Activated B cell treated with CpG ODN at 0.5 μM for 24 hours (primary cell): ENCODE measurements at places on chromosomes 4 and X.
A peak's percentile ranks its signal among the peaks of the same experiment; 100 is the strongest.

DNA sequence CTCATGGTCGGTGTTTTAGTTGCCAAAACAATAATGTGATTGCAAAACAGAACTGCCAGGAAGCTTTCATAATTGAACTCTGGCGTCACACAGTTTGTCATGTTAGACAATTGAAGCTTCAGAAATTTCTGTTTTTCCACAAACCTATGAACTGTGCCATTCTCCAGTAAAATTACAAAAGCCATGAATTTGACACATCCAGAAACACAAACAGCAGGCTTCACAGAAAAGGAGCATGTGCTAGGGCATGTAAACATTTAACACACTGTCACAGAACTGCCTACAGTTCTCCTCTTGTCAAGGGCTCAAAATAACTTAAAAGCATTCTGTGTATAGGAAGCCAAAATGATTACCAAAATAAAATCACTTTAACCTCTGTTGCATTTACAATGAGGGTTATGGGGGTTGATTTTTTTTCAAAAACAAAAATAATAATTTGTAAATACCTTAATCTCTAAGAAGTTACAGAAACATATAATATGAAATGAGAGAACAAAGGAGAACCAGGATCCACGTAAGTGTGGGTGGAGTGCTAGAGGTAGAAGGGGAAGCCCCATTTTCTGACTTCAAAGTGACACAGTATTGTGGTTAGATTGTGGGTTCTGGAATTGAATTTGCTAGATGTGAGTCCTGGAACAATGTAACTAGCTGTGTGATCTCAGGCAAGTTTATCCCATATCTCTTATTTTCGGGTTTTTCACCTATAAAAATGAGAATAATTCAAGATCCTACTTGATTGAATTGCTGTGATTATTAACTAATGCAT is 295.0 kb downstream of the CENPC start:
- H3K27ac ChIP-seq = no peak overlapping the region
- DNase-seq = no peak
- no peaks in the 10 kb centered on the region for H3K27me3 ChIP-seq

GRCh38 chr4:105145903-105146275 is 787 bp upstream of the TET2 start:
- peak; percentile 48 for DNase-seq
- peak overlapping the region; percentile 87 for H3K27ac ChIP-seq
- no peaks in the 10 kb centered on the region for H3K27me3 ChIP-seq

GRCh38 chrX:119729408-119730201 is 28.8 kb upstream of the SOWAHD start:
- H3K36me3 ChIP-seq = no peaks in the 10 kb centered on the region
- H3K27me3 ChIP-seq = no peaks in the 10 kb centered on the region
- peaks cover 2% of the 10 kb centered on the region for H3K4me1 ChIP-seq
- no peak overlapping the region for H3K4me3 ChIP-seq
- DNase-seq = peak; percentile 30
- no peak overlapping the region for H3K27ac ChIP-seq

DNA sequence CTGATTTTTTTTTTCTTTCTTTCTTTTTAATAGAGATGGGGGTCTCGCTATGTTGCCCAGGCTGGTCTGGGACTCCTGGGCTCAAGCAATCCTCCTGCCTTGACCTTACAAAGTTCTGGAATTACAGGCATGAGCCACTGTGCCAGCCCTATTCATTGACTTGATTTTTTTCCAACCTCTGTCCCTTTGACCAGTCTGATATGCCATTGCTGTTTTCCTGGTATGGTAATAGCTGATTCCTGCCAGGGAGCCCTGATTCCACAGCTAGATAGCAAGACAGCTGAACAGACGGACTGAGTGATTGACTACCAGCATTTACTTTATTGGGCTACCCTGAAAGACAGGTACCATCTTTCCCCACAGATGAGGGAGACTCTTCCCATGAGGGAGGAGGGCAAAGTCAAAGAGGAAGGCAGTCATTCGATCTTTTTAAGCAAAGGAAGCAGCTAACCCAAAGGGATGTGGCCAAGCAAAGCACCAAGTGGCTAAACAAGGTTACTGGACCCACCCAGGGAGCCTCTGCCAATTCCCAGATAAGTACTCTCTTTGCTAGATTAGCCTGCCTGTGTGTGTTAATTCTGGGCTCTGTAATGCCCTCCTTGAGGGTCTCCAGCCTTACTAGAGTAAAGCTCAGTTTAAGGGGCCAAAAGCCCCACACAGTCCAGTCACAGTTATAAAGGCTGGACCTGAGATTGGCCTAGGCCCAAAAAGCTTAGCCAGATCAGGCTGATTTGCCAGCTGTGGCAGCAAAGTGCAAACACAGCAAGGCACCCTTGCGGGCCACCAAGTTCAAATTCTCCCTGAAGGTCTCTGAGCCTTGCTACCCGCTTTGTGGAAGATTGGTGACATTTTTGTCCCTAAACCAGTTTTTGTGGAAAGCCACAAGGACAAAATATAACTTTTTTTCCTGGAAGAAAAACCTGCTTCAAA is 192.4 kb upstream of the GPC4 start:
- H3K27me3 ChIP-seq = no peaks in the 10 kb centered on the region
- H3K4me1 ChIP-seq = no peaks in the 10 kb centered on the region
- no peaks in the 10 kb centered on the region for H3K36me3 ChIP-seq

GRCh38 chrX:55057675-55058249 is 17.1 kb upstream of the PAGE2B start:
- H3K36me3 ChIP-seq = no peaks in the 10 kb centered on the region
- no peak for DNase-seq
- H3K4me3 ChIP-seq = peak overlapping the region; percentile 68
- H3K4me1 ChIP-seq = peaks cover 11% of the 10 kb centered on the region
- H3K27ac ChIP-seq = no peak overlapping the region

DNA sequence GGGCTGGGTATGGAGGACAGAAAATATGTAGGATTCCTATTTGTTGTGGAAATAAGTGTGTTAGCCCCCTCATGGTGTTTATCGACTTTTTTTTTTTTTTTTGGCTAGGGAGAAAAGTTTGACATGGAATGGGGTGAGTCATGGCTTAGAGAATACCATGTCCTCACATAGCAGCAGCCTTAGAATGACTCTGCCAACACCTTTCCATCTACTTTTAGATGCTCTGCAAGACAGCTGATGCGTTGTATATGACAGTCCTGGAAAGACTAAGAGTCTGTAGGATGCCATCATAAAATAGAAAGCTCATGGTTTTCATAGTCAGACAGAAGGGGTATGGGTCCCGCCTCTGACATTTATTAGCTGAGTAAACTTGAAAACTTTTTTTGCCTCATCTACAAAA is 37.7 kb downstream of the MTTP start:
- DNase-seq = no peak
- H3K27ac ChIP-seq = no peak overlapping the region
- H3K36me3 ChIP-seq = no peaks in the 10 kb centered on the region
- H3K27me3 ChIP-seq = peaks cover 13% of the 10 kb centered on the region
- no peaks in the 10 kb centered on the region for H3K4me1 ChIP-seq

DNA sequence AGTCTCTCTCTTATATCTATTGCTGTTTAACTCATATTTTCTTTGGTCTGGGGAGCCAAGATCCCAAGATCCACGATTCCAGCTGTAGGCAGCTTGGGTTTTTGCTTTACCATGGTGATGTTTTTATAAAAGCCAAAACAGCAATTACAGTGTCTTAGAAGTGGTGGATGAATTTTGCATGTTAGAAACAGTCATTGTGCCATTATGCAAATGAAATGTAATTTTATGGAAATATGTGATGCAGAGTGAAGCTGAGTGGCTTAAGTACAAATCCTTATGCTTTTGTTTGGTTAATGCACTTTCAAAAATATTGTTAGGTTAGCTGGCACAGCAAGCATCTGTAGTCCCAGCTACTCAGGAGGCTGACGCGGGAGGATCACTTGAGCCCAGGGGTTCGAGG is 32.8 kb upstream of the PTTG2 start:
- H3K4me1 ChIP-seq = peaks cover 4% of the 10 kb centered on the region
- no peak for DNase-seq
- no peak overlapping the region for H3K27ac ChIP-seq
- no peaks in the 10 kb centered on the region for H3K27me3 ChIP-seq

GRCh38 chr4:98779088-98779487 is 120.7 kb upstream of the TSPAN5 start:
- H3K36me3 ChIP-seq = no peaks in the 10 kb centered on the region
- peaks cover 6% of the 10 kb centered on the region for H3K27me3 ChIP-seq
- H3K27ac ChIP-seq = no peak overlapping the region
- no peak overlapping the region for H3K4me3 ChIP-seq

DNA sequence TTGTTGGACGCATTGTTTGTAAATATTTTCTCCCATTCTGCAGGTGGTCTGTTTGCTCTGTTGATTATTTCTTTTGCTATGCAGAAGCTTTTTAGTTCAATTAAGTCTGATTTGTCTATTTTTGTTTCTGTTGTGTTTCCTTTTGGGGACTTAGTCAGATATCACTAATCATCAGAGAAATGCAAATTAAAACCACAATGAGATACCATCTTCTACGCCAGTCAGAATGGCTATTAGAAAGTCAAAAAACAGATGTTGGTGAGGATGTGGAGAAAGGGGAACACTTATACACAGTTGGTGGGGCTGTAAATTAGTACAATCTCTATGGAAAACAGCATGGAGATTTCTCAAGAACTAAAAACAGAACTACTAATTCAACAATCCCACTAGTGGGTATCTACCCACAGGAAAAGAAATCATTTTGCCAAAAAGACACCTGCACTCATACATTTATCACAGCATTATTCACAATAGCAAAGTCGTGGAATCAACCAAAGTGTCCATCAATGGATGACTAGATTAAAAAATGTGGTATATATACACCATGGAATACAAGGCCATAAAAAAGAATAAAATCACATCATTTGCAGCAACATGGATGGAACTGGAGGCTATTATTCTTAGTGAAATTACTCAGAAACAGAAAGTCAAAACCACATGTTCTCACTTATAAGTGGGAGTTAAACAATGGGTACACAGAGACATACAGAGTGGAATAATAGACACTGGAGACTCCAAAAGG is 8.1 kb downstream of the COQ2 start:
- peak overlapping the region; percentile 89 for H3K27ac ChIP-seq
- H3K27me3 ChIP-seq = no peaks in the 10 kb centered on the region
- H3K4me1 ChIP-seq = peaks cover 54% of the 10 kb centered on the region
- peaks cover 33% of the 10 kb centered on the region for H3K36me3 ChIP-seq

DNA sequence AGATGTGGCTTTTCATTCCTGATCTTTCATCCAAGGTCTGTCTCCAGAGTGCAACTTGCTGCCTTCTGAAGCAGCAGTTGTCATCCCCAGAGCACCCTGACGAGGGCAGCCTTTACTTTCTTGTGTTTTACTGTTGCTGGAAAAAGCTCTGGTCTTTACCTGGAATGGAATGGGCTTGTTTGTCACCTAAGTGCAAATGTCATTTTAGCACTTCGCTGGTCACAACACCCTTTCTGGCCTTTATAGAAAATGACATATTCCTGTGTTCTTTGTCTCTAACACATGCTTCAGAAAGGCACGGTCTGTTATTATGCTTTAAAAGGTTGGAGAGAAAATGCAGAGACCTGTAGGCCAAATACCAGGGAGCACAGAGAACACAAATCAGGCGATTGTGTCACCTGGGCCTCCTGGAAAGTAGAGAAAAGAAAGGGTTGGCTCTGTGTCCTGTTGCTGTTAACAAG is 332.7 kb upstream of the IGFBP7 start:
- no peak overlapping the region for H3K4me3 ChIP-seq
- no peak overlapping the region for H3K27ac ChIP-seq

DNA sequence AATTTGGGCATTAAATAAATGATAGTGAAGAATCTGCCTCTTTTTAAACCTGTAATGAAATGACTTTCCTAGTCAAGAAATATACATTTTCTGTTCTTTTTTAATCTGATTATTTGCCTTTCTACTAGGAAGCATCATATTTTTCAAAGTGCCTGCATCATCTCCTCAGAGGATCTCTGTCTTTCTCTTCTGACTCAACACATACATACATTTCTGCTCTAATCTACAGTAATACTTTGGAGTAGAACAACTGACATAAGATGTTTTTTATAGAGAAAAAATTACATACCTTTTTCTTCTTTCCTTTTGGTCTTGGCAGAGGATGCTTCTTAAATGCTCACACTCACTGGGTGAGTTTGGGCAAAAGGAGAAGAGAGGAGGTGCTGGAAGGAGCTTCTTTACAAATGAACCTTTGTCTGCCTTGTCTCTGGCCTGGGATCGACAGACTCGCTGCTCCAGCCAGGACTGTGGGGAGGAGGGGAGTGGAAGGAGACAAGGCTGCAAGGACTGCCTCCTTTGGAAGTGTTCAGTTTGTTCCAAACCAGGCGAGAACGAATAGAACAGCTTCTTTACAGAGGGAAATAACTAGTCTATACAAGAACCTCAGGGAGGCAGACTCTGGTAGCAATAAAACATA is at the start of gene SCRG1:
Gene SCRG1, minus strand, starts transcription at position 338 of the 637 bp plus-strand sequence. CDS start 7,702 bp downstream, outside the sequence.
- no peaks in the 10 kb centered on the region for H3K4me1 ChIP-seq
- no peaks in the 10 kb centered on the region for H3K27me3 ChIP-seq
- no peak for DNase-seq
- H3K36me3 ChIP-seq = no peaks in the 10 kb centered on the region
- H3K4me3 ChIP-seq = no peak within 1 kb of the TSS
- no peak within 1 kb of the TSS for H3K27ac ChIP-seq

DNA sequence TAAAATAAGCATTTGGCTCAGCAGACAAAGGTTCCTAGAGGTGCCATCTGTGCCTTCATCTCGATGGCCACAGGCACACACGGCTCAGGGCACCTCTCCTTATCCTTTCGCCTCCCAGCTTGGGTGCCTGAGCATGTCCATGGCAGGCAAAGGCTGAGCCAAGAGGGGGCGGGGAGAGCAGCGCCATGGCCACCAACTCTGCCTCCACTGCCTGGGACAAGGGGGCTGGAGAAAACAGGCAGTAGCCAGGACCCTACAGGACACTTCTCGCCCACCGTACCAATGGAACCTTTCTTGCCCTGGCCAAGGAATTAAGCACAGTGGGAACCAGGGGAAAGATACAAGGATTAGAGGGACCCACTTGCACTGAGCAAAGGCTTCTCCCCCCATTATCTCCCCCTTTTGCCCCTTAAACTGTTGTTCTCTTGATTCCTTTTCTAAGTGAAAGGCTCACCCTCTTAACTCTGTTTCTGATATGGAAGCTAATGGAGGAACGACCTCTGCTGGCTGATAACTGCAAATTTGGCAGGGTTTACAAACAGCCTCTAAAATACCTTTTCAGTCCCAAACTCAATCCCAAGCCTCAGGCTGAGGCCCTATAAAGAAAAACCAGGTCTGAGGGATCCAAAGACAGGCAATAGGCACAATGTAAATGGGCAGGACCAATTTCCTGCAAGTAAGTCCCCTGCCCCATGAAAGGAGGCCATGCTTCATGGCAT is 335.2 kb downstream of the ADAM29 start:
- DNase-seq = no peak
- no peaks in the 10 kb centered on the region for H3K4me1 ChIP-seq
- H3K4me3 ChIP-seq = no peak overlapping the region
- H3K27me3 ChIP-seq = no peaks in the 10 kb centered on the region
- no peak overlapping the region for H3K27ac ChIP-seq
- H3K36me3 ChIP-seq = no peaks in the 10 kb centered on the region

DNA sequence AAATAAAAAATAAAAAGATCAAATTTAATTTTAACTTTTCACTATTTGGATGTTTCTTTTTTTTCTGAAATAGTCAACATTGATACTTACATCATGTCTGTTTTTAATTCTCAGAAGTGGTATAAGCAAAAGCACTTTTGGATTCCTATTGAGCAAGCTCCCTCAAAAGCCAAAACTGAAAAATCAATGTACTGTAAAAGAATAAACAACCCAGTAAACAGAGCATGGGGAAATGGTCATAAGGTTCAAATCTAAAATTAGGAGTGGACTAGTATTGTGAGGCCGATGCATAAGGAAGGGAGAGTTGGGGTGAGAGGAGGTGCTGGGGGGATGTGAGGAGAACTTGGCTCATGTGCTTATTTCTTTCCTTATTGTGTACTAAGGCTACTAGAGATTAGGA is 37.9 kb downstream of the NUDT6 start:
- DNase-seq = no peak
- no peak overlapping the region for H3K27ac ChIP-seq
- no peak overlapping the region for H3K4me3 ChIP-seq
- H3K4me1 ChIP-seq = no peaks in the 10 kb centered on the region
- H3K27me3 ChIP-seq = peaks cover 4% of the 10 kb centered on the region
